GM10248 (cell line): ENCODE measurements at places on chromosomes 2 and 18.
A peak's percentile ranks its signal among the peaks of the same experiment; 100 is the strongest.

- DNase-seq = no peak
Observed at GRCh38 chr2:202736826-202737225, 102.1 kb downstream of the FAM117B start.

- no peak for DNase-seq
Observed at GRCh38 chr18:37872562-37872961, 307.0 kb upstream of the CELF4 start.

DNA sequence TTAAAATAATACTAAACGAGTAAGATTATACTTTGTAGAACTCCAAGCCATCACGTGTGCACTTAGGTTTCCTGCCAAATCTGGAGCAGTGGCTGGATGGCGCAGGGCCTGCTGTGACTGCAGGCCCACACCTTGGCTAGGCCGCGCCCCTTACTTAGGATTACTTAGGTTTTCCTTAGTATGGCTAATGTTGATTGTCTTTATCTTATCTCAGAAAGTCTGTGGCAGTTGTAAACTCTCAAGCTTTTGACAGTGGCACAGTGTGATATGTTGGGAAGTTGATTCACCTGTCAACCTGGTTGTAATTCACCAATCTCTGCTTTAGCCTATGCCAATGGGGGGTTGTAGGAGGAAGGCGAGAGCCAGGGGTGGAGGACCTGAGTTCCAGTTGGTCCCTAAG, 208.4 kb downstream of the ZNF407 start:
- DNase-seq = no peak

DNA sequence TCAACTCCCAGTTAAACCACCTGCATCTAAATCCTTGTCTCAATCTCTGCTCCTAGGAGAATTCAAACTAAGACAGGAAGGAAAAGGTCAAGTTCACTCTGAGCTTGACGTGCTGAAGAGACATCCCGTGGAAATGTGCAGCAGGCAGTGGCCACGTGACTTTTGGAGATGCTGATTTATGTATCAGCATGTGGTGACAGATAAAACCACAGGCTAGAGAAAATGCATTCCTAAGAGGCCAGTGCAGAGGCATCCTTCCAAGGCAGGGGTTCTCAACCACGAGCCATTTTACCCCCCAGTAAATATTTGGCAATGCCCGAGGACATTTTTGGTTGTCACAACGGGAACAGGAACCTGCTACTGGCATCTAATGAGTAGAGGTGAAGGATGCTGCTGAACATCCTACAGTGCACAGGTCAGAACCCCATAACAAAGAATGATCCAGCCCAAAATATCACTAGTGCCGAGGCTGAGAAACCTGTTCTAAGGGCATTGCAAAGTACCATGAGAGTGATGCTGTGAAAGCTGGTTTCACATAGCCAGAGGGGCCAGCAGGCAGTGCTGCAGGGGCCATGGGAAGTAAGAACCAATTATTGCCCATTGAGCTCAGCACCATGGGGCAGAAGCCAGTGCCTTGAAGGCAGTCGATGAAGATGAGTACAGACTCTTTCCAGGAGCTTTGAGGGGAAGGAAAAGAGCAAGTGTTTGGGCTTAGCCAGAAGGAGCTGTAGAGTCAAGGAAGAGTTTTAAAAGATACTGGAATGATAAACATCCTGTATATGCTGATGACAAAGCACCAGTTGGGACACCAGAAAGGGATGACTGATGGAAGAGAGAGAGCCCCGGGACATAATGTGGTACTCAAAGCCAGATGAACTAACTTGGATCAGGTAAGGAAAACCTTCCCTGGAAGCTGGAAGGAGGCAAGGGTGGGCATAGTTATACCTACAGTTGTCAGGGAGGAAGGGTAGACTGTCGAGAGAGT, 174.6 kb downstream of the HAUS1 start:
- no peak for DNase-seq

- DNase-seq = no peak
Observed at GRCh38 chr2:144443837-144444817, 75.8 kb downstream of the ZEB2 start.

DNA sequence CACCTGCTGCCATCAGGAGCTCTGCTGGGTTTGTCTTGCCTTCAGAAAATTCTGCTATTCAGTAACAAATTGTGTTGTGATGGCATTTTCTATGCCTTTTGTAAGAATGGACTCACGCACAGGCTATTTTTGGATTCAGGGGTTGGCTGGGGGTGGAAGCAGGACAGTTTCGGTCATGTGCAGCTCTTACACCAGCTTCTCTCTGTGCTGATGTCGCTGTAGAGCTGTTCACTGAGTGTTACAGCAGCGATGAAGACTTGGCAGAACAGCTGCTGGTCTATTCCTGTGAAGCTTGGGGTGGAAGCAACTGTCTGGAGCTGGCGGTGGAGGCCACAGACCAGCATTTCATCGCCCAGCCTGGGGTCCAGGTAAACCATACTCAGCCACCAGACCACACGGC, 49.2 kb downstream of the TRPM8 start:
- no peak for DNase-seq

GRCh38 chr2:85061896-85062295, 71.3 kb upstream of the TCF7L1 start:
- no peak for DNase-seq

DNA sequence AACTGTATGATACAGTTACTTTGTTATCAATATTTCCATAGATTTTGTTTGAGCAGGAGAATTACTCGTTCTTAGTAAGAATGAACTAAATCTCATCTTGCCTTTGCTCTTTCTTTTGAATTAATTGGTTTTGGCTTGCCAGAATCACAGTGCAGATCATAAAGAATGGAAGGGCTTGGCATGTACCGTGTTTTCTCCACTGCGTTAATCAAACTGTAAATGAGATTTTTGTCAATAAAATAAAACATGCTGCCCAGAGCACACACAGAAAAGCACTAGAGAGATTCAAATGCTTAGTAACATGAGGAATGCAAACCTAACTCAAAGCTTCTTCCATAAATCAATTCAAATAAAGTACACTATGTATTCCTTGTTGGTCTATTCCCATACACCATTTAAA, 229.6 kb upstream of the CDH2 start:
- no peak for DNase-seq

- no peak for DNase-seq
Observed at GRCh38 chr2:145350011-145350410, 830.1 kb upstream of the ZEB2 start.

- no peak for DNase-seq
Observed at GRCh38 chr18:54684784-54685183, 93.7 kb downstream of the DYNAP start.

DNA sequence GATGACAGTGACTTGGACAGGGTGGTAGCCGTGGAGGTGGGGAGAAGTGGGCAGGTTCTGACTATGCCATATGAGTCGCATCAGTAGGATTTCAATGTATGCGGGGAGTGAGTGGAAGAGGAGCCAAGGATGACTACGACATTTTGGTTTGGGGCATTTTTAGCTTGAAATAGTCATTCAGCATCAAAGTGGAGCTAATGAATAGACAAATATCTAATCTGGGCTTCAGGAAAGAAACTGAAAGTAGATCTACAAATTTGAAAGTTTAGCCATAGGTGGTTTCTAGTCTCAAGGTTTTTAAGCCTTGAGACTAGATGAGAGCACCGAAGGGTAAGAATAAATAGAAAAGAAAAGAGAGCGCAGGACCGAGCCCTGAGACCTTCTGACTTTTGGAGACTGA, 58.3 kb downstream of the FEZ2 start:
- DNase-seq = peak; percentile 33

GRCh38 chr18:7459851-7460770, 107.0 kb upstream of the PTPRM start:
- DNase-seq = no peak

DNA sequence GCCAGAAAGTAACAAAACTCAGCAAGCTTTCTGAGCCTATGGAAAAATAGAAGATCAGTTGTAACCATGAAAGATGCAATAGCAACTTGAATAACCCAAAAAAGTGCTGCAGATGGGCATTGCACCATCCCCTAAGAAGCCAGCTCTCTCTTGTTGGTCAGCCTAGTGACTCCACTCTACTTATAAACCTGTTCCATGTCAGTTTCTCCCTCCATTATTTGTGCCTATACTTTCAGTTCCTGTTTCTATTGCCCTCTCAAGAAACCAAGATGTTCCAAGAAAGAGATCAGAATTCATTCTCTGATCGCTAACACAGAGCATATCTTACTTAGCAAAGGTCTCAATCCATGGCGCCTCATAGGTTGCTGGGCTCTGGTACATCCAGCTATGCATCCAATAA, 170.3 kb upstream of the MAP2 start:
- no peak for DNase-seq

DNA sequence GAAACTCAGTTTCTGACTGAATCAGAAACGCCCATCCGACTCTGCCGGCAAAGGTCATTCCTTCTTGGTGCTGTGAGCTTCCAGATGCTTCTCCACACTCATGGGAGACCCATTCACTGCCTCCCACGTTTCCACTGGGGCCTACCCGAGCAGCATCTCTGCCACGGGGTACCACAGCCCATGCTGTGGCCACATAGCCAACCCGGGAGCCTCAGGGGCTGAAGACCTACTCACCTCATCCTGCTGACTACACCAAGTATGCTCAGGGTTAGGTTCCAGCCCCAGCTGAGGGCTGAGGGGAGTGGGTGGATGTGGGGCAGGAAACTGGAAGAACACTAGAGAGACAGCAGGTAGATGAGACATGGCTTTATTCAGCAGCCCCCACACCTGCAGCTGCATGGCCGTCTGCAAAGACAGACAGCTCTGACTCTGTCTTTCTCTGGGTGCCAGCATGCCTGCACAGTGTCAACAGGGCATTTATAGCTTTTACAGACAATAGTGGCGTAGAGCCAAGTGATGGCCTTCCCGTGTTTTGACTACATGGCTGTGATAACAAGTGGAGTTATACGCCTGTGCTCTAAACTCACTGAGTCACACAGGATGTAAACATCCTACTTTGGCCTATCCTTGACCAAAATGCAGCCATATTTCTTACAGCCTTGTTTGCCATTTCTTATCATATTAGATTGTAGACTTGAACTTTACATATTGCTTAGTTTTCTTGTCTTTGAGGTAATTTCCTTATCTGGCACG, 16.5 kb upstream of the KLHL23 start:
- DNase-seq = no peak

DNA sequence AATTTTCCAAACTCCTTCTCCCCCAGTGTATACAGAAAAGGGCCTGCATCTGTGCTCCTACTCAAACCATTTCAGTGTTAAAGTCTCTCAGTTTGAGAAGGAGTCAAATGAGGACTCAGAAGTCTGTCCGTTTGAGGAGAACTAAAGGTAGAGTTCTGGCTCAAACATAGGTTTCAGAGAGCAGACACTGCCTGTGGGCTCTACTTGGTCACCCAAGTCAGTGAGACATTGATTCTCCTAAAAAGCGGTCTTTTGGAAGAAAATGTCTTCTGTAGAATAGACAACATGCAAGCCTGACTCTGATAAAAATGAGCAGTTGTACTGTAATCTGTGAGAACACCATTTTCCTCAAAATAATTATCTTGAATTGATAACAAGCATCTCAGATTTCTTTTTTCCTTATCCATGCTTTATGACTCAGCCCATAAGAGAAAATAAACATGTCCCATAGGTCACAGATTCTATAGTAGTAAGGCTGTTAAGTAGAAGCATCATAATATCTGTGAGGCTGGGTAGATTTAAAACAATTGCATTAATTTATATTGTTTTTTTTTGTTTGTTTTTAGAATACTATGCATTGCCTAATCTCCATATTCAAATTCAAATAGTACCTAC, 82.8 kb downstream of the ASXL3 start:
- no peak for DNase-seq

GRCh38 chr18:11570769-11571412, 38.5 kb upstream of the SLC35G4 start:
- no peak for DNase-seq

- no peak for DNase-seq
Observed at GRCh38 chr2:192159736-192160135, 35.0 kb downstream of the TMEFF2 start.

DNA sequence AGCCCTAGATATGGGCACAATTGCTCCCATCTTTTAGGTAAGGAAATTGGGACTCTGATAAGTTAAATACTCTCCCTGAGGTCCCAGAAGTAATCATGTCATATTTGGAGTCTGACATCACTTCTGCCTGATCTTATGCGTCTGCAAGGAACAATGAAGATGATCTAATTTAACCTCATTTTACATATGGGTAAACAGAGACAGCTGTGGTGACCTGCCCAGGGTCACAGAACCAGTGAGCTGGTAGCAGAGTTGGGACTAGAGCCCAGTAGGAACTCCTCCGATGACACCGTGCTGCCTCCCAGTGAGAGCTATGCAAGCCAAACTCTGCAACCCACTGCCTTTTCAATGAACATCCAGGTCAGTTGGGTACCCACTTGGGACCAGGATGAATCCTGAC, 17.8 kb downstream of the CTAGE1 start:
- no peak for DNase-seq

GRCh38 chr2:55782528-55783173, 89.0 kb upstream of the PNPT1 start:
- DNase-seq = no peak

DNA sequence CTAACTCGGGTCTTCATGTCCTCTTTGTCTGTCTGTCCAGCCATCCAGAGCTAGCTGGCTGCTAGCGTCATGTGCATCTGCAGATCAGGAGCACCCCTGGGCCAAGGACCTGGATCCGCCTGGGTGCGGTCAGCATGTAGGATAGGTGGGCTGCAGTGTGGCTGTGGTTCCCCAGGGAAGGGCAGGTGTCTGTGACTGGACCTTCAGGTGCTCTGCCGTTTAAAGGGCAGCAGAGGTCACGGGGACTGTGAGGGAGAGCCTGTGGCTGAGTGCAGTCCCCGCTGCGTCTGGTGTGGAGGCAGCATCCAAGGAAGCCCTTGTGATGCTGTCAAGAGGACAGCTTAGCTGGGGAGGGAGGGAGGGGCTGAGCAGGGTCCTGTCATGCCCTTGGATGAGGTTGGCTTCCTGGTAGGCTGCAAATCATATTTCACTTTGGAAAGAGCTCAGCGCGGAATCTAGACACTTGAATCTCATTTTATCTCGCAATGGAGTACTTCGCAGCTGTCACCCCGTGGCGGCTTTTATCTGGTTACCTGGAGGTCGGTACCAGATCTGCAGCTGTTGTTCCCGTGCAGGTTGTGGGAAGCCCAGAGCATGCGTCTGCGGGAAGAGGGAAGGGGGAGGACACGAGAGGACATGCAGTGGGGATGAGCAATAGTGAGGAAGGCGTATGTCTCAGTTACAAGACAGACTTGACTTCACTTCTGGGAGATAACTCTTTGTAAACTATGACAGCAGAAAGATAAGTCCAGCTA, 5.9 kb upstream of the RALB start:
- DNase-seq = no peak

- DNase-seq = no peak
Observed at GRCh38 chr2:20501974-20502373, 55.1 kb downstream of the RHOB start.

- no peak for DNase-seq
Observed at GRCh38 chr2:43158259-43158880, 68.0 kb downstream of the ZFP36L2 start.

- no peak for DNase-seq
Observed at GRCh38 chr2:197235711-197236110, 74.9 kb downstream of the ANKRD44 start.

- no peak for DNase-seq
Observed at GRCh38 chr2:190182071-190182524, 119.6 kb upstream of the MSTN start.

- no peak for DNase-seq
Observed at GRCh38 chr2:227788561-227789018, 25.1 kb upstream of the CCL20 start.
